GM04504 (cell line): ENCODE measurements at places on chromosomes 3 and 15.

GRCh38 chr3:138408751-138409570, 25.5 kb upstream of the ESYT3 start:
- no peak for DNase-seq

DNA sequence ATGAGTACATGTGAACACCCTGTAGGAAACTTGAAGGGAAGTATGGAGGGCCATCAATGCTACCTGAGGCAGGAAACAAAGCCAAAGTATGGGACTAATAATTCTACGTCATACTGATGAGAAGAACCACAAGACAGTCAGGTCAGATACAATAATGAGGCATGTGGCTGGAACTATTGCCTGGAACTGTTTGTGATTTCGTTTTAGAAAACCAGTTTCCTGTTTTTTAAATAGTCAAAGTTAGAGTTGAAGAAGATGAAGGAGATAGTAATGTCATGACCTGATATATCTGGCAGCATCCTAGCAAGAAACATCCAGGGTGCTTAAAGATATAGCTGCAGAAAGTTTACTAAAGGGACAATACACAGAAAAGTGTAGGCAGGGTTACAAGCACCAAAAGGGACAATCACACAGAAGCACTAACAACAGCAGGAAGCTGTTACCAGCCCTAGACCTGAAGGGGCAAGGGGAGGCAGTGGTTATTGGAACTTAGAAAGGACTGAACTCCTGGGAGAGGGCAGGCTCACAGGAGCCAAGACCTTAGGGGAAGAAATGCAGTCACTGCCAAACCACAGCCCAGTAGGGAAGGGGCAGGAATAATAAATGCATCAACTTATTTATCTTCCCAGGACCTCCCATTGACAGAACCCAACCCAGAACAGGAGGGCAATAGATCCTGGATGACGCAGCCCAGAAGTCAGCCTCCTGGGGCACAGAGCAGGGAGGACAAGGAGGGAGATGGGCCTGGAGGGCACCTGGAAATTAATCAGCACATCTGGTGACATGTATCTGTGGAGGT, 302.1 kb upstream of the STT3B start:
- no peak for DNase-seq

- DNase-seq: no peak
Observed at GRCh38 chr3:140050396-140050795, 115.4 kb downstream of the CLSTN2 start.

GRCh38 chr15:74252721-74253120, 16.6 kb downstream of the CCDC33 start:
- DNase-seq: peak; percentile 14

DNA sequence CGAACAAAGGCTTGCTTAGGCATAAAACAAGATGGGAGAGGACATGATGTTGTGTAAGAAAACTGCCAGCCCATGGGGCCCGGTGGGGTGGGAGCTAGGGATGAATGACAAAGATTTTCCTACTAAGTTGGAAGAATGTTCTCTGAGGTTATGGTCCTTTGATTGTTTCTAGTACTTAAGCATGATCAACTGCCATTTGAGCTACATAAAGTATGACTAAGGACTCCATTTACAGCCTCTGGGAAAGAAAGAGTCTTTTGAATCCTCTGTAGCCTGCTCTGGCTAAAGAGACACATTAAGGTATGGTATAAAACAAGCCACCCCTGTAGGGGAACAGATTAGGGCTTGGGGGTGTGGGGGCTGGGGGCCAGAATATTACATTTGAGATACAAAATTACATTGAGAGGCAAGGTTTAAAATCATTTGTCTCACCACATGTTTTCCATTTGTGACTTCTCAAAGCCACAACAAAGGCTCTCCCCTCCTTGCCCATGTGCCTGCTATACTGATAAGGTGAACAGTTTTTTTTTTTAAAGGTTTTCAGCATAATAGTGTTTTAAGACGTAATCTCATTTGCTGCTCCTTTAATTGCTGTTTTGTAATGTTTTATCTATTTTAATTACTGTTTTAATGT, 323.4 kb downstream of the CHST2 start:
- no peak for DNase-seq

GRCh38 chr3:129360171-129360611, 68.2 kb downstream of the EFCAB12 start:
- DNase-seq: no peak

DNA sequence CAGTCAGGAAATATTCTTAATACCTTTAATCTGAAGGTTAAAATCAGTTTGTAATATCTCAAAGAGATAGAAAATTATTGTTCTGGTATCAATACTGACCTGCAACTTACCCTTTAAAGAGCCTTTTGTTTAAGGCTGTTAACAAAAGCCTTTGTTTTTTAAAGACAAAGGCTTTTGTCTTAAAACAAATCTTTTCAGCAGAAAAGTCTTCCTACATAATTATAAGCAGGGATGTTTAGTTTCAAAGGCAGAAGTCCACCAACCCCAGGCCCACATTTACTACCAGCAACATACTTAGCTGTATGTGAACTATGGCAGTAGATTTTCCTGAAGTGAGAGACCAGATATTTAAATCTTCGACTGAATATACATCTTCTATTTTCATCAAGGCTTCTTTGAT, 36.2 kb downstream of the SLC30A4 start:
- no peak for DNase-seq

- DNase-seq: no peak
Observed at GRCh38 chr15:34056911-34057310, 17.9 kb upstream of the AVEN start.

- no peak for DNase-seq
Observed at GRCh38 chr3:61570813-61571212, 9.4 kb downstream of the PTPRG start.

DNA sequence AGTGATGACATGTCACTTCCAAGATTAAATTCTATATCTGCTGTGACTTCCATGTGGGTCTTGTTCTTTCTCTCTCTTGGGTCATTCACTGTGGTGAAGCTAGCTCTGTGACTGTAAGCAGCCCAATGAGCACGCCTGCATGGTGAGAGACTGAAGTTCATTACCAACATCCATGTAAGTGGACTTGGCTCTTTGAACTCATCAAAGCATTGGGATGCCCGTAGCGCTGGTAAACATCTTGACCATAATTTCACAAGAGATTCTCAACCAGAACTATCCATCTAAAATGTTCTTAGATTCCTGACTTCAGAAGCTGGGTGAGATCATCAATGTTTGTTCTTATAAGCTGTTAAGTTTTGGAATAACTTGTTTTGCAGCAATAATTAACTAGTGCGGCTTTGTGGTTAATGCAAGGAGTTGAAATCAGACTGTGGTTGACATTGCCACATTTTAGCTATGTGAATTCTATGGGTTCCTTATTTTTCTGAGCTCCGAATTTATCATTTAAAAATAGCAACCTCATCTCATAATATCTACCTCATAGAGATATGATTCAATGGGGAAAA, 31.6 kb upstream of the LRRC3B start:
- no peak for DNase-seq

DNA sequence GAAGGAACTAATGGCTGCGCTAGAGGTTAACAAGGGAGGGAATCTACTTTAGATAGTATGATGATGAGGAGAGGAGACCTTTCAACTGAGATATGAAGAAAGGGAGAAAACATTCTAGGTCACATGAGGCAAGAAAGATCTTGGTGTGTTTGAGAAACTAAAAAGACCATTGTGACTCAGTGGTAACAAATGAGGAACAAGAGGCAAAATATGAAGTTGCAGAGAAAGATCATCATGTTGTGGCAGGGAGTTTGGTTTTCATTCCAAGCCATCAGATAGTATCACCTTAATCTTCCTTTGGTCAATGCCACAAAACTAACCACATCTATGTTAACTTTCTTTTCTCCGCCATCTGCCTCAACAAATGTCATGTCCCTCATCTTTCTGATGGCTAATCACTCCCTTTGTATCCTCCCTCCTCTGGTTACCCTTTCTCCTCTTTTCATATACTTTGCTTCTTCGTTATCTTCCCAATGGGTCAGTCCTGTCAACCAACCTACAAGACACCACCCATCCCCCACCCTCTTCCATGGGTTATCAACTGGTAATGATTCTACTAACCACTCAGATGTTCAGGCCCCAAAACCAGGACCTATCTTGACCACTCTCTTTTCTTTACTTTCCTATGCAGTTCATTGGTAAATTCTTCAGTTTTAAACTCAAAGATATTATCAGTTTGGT, 2.4 kb upstream of the PDCD6IP start:
- DNase-seq: no peak

- peak; percentile 24 for DNase-seq
Observed at GRCh38 chr3:177679568-177680471, 482.5 kb upstream of the TBL1XR1 start.

DNA sequence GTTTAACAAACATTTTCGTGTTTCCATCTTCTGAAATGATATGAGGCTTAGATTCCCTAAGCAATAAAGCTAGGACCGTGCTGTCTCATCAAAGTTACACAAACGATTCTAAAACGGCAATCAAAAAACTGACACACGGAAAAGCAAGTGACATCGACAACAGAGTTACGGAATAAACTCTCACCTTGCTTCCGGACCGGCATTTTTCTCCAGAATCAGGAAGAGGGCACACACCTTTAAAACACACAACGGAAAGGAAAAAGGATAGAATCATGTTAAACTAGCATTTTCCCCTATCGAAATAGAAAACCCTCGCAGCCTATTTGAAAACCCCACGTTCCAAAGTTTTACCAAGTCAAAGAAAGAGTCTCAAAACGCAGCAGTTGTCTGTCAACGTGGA, 1.4 kb downstream of the DLG1 start:
- no peak for DNase-seq

- DNase-seq: no peak
Observed at GRCh38 chr3:108565506-108565905, 23.7 kb downstream of the CIP2A start.
